ENCODE measurements at places on chromosomes 2 and 18.

DNA sequence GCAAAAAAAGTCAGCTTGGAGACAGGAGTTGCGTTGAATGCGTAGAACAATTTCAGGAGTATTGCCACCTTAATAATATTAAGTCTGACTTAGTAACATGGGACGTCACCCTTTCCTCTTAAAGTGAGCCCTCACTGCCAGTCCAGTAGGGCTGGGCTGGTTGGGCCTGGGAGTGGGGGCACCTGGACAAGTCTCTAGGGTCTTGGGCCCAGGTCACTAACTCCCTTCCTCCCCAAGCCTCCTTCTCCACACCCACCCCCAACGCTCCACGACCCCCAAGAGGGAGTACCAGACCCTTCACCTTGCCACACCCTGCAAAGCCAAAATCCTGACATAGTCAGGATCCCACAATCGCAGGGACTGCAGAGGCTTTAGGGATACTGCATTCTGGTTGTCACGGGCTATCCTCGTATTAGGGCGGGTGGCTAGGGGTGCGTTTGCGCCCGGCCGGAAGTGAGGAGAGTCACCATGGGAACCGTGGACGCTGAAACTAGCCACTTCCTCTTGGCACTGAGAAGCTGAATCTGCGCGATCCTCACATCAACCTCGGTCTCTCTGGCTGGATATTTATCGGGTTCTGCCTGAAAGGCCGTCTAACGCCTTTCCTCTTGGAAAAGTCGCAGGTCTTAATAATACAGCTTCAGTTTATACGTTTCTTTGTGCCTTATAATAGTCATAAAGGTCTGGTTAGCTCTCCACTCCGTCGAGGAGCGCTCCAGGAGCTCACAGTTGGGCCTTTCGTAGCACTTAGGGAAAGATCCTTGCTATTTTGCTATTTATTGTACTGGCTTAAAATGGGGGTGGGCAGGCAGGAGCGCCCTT, 10.3 kb upstream of the CXXC1 start:
- peak; percentile 32 for DNase-seq

- DNase-seq, result no peak
These were observed 71.7 kb downstream of the POLR1A start for GRCh38 chr2:86033751-86034692.

DNA sequence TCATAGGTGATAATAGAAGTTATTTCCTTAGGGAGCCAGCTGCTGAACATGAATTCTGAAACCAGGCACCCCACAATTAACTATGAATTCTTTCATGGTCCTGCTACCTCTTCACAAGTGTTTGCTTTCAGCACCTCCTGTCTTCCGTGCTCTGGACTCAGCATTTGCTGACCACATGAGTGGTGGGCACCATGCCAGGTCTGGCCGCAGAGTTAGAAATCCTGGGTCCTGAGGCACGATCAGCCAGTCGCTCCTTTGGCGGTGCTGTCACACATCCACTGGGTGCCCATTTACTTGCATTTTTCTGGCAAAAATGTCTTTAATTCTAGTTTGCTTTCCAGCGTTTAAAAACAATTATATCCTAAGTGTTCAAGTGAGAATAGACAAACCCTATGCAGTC, 196.4 kb upstream of the PXDN start:
- no peak for DNase-seq

DNA sequence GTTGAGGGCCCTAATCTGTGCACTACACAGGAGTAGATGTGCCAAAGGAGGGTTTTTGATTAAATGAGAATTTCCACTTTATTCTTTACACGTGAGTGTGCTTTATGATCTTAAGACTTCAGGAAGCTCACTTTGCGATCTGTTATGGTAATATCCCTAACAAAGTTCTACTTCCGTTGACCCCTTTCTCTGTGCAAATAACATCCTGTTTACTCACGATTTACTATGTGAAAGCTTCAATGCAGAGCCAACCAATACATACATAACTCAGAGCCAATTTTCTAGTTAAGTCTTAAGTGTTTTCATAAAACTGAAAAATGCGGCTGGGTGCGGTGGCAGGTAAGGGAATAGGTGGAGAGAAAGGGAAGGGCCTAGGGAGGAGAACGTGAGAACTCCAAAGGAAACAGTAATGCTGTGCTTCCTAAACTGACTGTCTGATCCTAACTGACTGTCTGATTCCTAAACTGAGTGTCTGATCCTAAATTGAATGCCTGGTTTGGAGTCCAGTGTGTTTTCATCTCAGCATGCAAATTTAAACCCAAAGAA, 87.6 kb downstream of the PLCL1 start:
- no peak for DNase-seq

GRCh38 chr2:213021971-213022899, 129.2 kb downstream of the IKZF2 start:
- no peak for DNase-seq

- DNase-seq, result no peak
These were observed 2.5 kb downstream of the CYP1B1 start for GRCh38 chr2:38073211-38074057.

DNA sequence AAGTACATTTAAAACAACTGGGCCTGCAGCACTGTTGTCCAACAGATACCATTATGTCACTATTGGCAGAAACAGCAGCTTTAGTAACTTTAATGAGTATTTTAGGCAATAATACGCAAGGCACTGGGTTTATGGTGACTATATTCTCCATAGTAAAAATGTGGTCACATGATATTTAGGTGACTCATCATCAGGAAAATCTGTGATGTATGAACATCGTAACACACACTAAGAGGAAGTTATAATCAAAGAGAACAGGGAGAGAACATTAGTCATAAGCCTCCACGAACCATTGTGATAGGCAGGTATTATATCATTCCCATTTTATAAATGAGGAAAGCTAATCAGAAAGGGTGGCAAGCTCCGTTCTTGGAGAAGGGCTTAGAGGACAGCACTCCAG, 36.9 kb downstream of the RAPH1 start:
- DNase-seq, result no peak

- no peak for DNase-seq
These were observed 123.1 kb downstream of the EIPR1 start for GRCh38 chr2:3254442-3254941.

DNA sequence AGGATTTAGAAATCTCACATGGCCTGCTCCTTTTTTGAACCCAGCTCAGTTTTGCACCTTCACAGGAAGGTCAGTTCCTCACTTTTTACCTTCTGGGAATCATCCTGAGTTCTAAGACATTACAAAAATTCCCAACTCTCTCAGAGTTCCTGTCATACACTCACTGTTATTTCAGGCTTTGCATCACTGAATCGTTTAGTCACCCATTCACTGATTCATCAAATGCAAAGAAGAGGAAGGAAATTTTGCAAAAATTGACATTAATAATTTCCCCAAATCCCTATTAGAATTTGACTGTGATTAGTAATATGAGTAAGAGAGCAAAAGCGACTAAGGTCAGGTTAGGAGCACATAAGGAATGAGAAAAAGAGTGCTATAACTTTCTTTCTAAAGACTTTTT, 197.5 kb downstream of the PDE1A start:
- DNase-seq, result no peak

DNA sequence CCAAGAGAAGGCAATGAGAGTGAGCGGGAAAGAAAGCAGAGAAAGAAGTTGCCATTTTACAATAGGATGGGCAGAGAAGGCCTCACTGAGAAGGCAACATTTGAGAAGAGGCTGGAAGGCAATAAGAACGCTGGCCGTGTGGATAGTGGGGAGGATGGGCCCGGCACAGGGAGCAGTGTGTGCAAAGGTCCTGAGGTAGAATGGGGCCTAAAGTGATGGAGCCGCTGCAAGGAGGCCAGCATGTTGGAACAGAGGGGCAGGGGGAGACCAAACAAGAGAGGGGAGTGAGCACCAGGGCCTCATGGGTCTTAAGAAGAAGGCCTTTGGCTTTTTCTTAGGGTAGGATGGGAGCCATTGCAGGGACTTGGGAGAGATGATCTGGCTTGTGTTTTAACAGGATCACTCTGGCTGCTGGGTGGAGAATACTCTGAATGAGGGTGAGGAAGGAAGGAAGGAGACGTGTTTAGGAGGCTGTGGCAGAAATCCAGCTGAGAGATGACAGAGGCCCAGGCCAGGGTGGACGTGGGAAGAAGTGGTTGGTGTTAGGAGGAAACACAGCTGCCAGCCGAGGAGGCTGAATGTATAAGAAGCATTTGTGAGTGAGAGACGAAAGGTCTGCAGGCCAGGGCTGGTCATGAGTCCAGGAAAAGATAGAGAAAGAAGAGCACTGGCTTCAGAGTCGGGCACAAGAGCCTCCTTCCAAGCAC, 159.8 kb downstream of the KLHL29 start:
- DNase-seq, result no peak

DNA sequence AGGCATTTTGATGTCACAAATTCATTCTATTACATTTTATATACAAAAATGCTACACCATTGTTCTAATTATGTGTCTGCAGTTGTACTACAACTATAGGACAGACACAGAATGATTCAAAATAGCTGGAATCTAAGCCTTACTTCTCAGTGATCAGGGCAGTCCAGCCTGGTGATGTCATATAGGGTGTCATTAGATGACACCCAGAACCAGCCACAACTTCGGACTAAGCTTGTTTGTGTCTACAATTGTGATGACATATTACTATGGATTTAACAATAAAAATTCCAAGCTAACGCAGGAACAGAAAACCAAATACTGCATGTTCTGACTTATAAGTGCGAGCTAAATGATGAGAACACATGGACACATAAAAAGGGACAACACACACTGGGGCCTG, 31.0 kb downstream of the M1AP start:
- DNase-seq, result no peak

DNA sequence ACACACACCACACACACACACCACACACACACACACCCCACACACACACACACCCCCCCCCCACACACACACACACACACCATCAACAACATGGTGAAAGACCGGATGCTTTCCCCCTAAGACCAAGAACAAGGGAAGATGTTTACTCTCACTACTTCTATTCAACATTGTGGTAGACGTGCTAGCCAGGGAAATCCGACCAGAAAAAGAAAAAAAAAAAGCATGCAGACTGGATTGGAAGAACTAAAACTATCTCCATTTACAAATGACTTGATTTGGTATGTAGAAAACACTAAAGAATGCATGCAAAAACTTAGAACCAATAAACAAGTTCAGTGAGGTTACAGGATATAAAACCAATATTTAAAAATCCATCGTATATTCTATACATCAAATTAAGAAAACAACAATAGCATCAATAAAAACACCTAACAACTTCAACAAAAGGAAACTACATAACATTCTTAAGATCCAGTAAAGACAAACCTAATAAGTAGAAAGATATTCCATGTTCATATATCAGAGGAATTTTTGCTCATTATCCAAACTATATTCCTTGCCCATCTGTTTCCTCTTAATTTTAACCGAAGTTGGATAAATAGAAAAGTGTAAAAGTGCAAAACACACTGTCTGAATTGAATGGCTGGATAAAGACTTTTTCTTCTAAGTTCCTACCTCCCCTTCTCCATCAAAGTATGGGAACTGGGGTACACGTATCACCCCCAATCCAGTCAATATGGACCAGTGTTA, 51.5 kb upstream of the RNU4ATAC start:
- no peak for DNase-seq

DNA sequence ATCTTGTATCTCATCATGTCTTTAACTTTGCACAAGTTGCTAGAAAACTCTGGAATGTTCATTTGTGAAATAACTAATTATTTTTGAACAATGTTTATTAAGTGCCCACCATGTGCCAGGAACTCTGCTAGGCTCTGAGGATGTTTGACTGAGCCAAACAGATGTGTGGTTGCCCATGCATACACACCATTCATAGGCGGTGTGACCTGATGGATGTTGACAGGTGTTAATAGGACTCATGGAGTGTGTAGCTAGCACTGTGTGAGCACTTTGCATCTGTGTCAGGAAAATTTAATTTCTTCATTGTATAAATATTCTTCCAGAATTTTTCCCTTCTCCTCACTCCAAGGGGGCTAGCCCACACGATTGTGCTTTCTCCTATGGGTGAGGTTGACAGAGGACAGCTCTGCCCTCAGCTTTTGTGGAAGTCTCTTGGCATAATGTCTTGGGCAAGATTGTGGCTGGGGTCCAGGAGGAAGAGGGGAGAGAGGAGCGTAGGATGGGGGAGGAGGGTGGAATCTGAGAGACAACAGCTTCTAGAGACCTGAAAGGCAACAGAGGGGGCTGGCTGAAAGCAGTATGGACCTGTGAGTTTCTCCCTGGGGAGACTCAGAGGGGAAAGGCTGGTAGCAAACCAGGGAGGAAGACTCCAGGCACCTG, 214.6 kb upstream of the CXCR4 start:
- no peak for DNase-seq

DNA sequence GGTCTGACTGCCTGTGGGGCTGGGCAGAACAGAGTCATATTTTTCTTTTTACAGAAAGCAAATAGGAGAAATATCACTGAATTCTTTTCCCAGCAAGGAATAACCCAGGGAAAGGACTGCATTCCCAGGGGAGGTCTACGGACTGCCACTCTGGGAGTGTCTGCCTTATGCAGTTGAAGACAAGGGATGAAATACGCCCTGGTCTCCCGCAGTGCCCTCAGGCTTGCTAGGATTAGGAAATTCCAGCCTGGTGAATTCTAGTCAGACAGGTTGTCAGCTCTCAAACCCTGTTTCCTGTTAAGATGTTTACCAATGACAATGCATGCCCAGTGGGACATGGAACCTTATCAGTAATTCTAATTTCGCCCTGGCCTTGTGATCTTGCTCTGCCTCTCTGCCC, 30.3 kb upstream of the PDK1 start:
- no peak for DNase-seq

Data from caudate nucleus (tissue), 63 donors.